ENCODE measurements at places on chromosomes 7 and 10.

DNA sequence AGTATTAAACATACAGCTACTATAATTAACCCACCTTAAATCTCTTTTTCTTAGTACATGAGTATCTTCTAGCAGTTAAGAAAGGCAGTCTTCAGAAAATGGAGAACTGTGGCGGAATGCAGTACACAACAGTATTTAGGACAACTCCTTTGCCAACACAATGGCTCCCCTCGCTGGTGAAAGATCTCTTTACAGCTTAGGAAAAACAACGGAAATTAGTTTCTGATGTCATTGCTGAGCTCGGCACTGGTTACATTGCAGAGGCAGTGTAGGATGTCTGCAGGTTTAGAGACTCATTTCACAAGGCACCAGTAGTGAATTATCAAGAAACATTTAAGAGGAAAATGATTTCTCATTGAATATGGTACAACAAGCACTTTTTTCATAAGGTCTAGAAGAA lies 43.4 kb downstream of the GLRX3 start:
- no peak for DNase-seq

DNA sequence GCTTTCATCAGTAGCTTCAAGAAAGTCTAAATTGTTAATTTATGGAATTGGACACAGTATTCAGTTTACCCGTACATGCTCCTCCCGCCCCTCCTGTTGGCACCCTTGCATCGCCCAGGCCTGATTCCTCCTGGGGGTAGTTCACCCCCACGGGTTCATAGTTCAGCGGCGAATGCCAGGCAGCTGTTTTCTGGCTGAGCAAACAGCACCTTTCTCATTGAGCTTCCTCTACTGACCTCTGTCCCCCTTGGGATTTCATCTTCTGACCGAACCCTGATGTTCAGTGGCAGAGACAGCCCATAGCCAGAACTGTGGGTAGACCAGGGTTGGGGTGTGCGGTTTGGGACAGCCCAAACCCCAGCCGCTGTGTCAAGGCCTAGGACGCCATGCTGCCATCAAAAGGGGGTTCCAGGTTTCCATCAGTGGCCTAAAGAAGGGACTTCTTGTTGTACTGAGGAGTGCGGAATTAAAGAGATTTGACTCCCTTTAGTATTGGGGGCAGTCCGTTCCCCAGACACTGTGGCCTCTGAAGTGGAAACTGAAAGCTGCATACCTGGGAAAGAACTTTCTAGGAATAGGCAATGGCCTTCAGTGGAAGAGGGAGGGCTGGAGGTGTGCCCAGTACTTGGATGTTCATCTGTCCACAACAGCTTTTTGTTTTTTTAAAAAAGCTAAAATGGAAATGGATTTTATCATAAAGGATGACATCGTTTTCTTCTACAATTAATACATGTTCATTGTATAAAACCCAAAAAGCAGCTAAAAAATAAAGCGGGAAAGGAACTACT lies 19.0 kb downstream of the MDH2 start:
- no peak for DNase-seq

GRCh38 chr7:22672846-22673680 lies 53.9 kb upstream of the IL6 start:
- no peak for DNase-seq

DNA sequence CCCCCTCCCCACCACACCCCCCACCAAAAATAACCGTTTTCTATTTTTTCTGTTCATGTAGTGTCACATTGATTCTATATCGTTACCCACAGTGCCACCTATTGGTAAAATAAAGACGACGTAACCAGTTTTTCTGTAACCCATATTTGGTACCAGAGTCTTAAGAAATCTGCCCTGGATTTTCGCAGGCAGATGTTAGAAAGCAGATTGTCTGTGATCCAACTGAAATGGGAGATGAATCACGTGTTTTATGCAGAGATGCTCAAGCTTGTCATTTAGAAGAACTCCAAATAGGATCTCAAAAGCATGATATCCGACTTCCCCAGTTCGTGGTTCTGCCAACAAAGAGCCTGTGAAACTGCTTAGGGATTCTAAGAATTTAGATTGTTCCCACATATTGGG lies 261.1 kb upstream of the CSTF2T start:
- no peak for DNase-seq

DNA sequence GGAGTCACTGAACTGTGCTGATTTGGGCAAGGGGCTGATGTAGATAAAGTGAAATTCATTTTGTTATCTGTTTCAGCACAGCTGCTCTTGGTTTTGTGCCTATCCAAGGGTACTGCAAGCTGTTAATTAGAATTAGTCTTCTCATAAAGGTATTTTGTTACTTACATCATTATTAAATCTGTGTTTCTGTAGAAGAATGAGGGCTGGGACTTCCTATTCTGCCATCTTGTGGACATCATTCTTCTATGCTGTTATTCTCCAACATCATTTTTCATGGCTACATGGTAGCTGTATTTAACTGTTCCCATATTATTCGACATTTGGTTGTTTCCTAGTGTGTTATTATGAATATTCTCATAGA lies 76.2 kb upstream of the CCDC71L start:
- no peak for DNase-seq

DNA sequence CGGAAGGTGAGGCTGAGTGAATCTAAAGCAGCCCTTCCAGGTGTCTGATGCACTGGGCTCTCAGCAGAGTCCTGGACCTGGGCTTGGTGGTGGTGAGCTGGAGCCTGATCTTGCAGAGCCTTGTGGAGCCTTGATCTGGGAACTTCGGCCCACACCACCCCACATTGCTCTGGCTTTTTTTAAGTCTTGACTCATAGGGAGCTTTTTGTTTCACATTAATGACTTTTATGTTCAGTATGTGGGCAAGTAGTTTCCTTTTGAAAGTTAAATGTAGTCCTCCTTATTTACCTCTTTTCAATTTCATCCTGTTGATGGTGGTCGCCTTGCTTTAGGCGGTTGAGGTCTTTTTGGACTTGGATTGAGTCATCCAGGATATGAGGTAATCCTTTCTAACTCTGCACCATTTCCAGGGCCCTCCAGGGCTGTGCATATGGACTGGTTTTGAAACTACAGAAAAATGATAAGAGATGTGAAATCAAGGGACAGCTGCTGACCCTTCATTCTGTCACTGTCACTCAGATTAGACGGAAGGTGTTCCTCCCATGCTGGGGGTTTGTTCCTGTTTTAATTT lies 2.9 kb upstream of the NRAP start:
- DNase-seq: peak; percentile 49

DNA sequence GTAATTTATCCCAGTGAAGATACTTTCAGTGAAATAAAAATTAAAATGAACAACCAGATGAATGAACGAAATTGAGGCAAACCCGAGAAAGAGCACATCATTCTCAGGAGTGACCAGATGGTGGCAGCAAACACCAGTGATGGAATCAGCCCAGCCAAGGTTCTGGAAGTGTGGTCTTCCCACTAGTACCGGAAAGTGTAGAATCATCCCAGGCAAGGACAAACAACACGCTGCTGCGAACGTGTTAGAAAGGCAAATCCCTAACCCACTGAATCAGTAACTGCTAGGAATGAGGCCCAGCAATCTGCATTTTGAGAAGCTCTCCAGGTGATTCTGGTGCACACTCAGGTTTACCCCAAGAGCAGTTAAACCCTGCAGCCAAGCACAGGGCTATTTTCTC lies 15.5 kb upstream of the SLC18A3 start:
- DNase-seq: no peak

DNA sequence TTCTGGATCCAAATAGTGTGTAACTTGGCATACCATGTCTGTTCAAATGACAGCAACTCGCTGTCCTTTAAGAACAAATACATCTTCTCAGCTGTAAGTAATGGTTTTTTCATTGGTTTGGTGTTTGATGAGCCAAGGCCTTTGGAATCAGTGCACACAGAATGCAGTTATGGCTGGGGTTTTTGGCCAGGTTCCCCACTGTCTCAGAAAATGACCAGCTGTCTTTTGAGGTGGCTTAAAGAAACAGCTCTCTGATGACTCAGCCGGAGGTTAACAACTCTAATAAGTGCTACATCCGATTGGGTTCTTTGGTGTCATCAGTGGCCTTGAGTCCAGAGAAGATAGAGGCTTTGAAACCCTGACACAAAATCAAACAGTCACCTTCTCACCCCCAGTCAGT lies 688.4 kb downstream of the REEP3 start:
- DNase-seq: no peak

- peak; percentile 7 for DNase-seq
Measured at GRCh38 chr10:88194041-88194887, 330.8 kb downstream of the PTEN start.

DNA sequence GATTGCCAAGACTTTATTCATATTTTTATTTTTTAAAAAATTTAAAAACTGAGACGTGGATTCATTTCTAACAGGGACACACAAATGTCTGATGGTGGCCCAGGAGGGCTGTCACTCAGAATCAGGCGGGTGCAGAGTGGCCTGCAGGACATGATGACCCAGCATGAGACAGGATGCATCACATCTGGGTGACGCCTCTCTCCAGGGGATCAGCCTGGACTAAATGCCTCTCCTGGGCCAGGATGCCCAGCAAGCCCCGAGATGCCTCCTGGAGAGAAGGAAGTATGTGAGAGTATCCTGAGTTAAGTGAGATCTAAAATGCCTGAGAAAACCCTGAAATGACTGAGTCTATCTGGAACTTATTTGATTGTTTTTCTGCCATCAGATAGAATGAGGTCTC lies 16.9 kb upstream of the MTURN start:
- no peak for DNase-seq

- DNase-seq: no peak
Measured at GRCh38 chr10:51186361-51186760, 112.1 kb downstream of the PRKG1 start.

DNA sequence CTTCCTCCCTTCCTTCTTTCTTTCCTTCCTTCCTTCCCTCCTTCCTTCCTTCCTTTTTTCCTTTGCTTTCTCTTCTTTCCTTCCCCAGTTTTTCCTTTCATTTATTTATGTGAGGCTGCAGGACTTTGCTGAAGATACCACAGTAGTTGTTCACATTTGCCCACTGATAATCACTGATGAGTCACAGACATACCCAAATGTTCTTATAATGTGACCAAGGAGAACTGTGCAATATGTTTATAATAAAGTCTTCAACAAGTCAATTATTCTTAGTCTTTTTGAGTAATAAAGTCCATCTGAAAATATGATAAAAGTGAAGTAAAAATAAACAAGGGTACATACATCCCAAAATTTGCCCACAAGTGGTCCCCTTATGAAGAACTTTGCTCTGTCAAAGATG lies 159.7 kb downstream of the GNAI1 start:
- DNase-seq: no peak

DNA sequence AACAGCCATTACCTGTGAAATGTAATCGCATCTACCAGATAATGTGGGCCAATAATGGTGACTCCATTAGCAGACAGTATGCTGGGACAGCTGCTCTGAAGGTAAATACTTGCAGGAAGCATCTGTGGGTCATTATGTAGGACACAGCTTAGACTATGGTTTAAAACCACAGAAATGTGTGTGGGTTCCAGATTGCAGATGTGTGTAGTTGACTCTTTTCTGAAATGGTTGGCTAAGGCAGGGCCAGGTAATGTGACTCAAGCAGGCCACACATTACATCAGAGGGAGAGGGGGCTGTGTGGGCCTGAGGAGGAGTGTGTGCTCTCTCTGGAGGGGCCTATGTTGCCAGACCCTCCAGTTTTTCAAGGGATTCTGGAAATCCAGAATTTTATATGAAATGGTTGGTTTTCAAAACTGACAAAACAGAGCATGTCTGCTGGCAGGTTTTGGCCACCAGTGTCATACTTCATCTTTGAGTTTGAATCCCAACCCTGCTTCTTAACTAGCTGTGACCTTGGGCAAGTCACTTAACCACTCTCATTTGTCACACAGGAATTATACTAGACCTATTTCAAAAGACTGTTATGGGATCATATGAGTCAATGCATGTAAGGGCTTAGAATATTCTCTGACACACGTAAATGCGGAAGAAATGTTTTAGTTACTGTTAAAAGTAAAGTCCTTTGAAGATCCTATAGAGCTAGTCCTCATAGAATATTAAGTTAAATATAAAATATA lies 64.5 kb downstream of the MCMBP start:
- DNase-seq: no peak

Data from activated naive CD8-positive, alpha-beta T cell treated with anti-CD3 and anti-CD28 coated beads for 36 hours (primary cell).